ENCODE measurements at places on chromosomes 7 and 10.

GRCh38 chr10:69363666-69364065 lies 53.1 kb downstream of the TACR2 start:
- no peak for DNase-seq

DNA sequence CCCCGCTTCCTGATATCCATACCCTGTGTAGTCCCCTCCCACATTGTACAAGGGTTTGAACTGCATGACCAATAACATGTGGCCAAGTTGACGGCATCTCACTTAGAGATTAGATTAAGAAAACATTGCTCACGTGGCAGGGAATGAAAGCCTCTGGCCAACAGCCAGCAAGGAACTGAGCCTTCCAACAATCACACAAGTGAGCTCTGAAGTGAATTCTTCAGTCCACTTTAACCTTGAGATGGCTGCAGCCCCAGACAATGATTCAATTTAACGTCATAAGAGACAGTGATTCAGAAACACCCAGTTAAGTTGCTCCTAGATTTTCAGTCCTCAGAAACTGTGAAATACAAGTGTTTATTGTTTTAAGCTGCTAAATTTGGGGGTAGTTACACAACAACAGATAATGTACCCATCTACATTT lies 165.9 kb upstream of the PLXNA4 start:
- peak; percentile 79 for DNase-seq

DNA sequence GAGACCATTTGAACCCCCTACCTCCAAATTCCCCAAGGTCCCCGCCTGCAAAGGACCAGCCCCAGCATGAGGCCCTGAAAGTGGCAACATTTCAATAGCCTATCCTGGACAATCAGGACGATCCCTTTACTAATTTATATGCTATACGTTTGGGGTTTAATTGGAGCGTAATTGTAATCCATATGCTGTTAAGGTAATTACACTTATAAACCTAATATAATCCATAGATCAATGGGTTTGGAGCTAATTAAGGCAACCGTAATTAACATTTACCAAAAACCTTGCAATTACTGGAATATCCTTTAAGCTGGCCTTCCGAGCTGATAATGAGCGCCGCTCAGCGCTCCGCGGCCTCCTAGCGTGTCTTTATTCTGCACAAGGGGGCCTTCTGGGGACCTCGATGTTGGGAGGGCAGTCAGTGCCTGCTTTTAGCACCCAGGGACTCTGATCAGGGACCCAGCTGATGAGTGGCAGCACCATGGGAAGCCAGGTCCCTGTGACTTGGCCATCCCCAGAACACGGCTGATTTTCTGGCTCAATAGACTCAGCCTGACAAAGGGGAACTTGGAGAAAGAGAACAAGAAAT lies 91.2 kb downstream of the LHPP start:
- no peak for DNase-seq

GRCh38 chr7:105502173-105502572 lies 19.9 kb downstream of the PUS7 start:
- DNase-seq = no peak

DNA sequence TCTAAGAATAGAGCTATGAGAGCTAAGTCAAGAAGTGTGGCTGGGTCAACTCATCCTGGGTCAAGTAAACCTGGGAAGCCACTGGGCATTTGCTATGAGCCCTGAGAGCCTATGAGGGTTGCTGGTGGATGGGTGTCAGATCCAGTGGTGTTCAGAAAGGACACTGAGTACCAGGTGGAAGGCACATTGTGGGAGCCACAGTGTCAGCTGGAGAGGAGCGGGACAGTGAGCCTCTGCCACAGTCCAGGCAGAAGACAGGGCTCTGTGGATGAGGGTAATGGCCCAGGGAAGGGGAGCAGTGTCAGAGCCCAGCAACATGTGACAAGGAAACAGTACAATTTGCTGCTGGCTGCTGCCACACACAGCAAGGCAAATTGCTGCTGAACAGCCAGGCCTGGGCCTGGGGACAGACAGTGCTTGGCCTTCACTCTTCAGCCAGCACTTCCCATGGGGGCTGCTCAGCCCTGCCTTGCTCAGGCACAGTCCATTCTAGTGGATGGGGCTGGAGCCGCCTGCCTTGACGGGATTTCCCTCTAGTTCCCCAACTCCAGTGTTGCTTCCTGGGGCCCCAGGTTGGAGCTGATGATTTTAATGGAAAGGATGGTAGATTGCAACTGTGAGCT lies 90.9 kb upstream of the CHST15 start:
- no peak for DNase-seq

- DNase-seq = no peak
Measured at GRCh38 chr10:114142018-114142417, 32.0 kb downstream of the CCDC186 start.

GRCh38 chr7:29839921-29840320 lies 33.6 kb downstream of the WIPF3 start:
- no peak for DNase-seq

DNA sequence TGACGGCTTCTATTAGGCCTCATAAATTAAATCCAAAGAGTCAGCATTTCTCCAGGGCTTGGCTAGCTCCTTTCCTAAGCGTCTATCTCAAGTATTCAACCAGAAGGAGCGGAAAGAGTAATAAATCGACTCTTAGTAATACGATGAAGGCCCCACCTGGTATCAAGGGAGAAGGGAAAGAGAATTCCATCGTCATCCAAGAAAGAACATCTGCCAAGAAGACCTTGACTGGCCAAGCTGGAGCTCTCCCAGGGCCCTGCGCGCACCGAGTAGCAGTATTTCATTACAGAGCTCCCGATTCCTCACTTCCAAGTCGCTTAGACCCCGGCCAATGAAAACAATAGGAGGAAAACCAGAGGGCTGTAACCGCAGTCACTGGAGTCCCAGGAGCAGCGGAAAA lies 178.0 kb upstream of the FRMD4A start:
- DNase-seq = no peak

GRCh38 chr10:46555366-46555712 lies 1.1 kb downstream of the GPRIN2 start:
- DNase-seq = no peak

GRCh38 chr7:135769005-135769802 lies 20.6 kb upstream of the FAM180A start:
- DNase-seq = no peak

GRCh38 chr7:33192695-33193291 lies 63.4 kb downstream of the BBS9 start:
- DNase-seq = peak; percentile 16

- DNase-seq = no peak
Measured at GRCh38 chr10:13608246-13608853, 21.6 kb downstream of the PRPF18 start.

DNA sequence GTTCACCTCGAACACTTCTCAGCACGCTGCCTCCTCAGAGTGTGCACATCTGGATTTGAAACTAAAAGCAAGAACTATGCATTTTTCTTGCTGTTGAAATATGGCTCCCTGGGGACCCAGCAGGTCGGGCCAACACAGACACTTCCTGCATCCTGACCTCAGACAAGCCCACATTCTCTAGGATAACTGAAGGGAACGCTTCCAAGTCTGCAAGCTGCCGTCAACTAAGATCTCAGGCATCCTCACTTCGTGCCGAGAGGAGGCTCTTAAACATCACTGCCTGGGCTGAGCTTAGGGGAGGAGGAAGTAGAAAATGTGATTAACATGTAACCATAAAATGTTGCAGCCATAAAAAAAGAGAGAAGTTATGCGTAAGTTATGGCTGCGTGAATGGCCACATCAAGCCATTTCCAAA lies 65.5 kb downstream of the PYROXD2 start:
- peak; percentile 60 for DNase-seq

- no peak for DNase-seq
Measured at GRCh38 chr7:141562543-141562942, 11.3 kb downstream of the AGK start.

DNA sequence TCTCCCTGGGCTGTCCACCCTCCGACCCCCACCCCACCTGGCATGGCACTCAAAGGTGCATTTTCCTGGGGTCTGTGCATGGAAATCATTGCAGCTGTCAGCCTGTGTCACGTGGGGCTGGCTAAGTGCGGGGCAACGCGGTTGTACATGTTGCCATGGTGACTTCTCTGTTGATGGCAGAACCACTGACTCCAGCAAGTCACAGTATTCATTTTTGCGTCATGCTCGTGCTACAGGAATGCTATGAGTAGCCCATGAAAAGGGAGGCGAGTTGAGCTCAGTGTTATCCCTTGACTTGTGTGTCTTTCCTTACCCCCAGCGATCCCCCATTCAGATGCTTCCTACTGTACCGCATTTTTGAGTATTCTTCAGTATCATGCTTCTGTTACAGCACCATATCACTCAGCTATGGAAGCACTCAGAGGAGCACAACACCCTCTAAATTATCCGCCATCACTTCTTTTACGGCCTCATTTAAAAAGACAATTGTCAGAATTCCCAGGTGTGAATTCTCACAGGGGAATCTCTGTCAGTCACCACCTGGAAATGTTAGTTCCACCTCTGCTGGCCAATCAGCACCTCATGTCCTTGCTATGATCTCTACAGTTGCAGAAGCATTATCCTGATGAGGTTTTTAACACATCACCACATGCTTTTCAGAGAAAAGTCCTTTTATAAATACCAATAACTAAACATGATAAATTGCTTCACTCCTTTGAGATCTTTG lies 194.4 kb upstream of the C7orf33 start:
- DNase-seq = no peak

DNA sequence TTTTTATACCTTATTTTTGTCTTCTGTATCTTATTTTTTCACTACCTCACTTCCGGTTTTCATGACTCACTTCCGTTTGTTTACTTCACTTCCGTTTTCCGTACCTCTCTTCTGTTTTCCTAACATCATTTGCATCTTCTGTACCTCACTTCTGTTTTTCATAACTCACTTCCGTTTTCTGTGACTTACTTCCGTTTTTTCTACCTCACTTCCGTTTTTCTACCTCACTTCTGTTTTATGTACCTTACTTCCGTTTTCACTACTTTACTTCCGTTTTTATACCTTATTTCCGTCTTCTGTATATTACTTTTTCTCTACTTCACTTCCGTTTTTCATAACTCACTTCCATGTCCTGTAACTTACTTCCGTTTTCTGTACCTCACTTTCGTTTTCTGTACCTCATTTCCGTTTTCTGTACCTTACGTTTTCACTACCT lies 492.5 kb upstream of the AKR1E2 start:
- DNase-seq = no peak

GRCh38 chr7:7254908-7255307 lies 72.6 kb downstream of the C1GALT1 start:
- no peak for DNase-seq

GRCh38 chr7:124655990-124656389 lies 109.6 kb downstream of the GPR37 start:
- DNase-seq = no peak

DNA sequence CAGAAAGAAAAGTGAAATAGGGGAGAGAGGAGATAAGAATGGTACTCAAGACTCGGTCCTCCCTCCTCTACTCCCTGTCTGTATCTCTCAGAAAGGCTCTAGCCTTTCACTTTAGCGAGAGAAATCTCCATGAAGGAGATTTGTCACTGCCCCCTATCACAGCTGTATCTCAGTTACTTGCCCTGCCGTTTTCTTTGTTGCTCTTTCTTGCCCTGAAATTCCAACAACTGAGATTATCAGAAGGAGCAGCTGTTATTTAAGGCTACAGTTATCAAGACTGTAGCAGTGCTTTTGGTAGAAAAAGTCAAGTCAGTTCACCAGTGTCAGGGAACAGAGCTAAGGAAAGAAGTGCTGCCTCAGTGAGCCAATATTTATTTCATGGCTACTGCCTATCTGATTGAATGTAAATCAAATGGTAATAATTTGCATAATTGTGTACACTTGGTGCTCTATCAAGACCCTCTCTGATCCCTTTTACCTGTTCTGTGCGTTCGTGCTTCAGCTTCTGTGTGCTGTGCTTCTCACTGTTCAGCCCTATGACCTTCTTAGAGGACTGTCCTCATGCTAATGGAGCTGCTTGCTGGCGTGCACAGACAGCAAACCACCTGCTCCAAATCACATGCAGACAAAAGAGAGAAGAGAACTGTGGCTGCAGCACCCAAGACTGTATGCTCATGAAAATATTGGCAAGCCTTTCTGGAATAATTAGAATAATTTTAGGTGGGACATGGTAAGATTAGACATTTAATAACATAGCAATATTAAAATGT lies 180.2 kb upstream of the FAM3C start:
- DNase-seq = no peak

DNA sequence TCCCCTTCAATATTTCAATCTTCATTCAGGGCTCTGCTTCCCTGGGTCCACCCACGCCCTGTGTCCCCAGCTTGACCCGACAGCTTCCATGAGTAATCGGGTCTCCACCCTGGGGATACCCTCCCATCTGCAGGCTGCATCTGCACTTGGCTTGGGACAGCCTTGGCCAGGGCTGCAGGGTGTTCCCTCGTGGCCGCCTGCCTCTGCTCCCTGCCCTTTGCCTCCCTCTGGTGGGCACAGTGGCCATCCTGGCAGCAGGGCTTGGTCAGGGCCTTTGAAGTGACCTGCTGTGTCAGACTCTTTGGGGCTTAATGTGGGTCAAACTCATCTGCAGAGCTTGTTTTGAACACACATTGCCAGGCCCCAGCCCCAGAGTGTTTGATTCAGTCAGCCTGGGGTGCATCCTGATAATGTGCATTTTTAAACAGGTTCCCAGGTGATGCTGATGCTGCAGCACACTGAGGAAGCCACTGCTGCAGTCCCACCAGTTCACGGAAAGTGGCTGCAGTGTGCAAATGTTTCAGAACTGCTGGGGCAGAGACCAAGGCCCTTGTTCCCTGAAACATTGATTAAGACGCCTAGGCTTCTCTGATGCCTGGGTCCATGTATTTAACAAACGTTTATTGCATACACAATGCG lies 80.7 kb upstream of the SEC61G start:
- peak; percentile 81 for DNase-seq

GRCh38 chr7:84261509-84261908 lies 66.9 kb upstream of the SEMA3A start:
- DNase-seq = no peak

All from MCF 10A (cell line).